NCI-H460 (cell line): ENCODE measurements at places on chromosomes 7 and 10.

GRCh38 chr10:92901819-92902251, 53.5 kb downstream of the EXOC6 start:
- no peak for DNase-seq

- no peak for DNase-seq
Measured at GRCh38 chr10:125844751-125845221, 21.4 kb downstream of the BCCIP start.

DNA sequence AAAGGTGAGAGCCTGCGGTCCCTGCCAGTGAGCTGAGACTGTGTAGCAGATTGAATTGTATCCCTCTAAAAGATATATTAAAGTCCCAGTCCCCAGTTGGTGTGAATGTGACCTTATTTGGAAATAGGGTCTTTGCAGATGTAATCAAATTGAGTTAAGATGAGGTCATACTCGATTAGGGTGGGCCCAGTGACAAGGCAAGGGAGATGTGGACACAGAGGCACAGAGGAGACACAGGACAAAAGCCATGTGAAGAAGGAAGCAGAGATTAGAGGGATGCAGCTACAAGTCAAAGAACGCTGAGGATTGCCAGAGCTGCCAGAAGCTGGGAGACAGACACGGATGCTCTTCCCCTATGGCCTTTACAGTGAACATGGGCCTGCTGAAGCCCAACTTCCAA, 104.3 kb downstream of the CLEC2L start:
- DNase-seq, result no peak

- no peak for DNase-seq
Measured at GRCh38 chr10:103660364-103661197, 167.1 kb downstream of the NEURL1 start.

GRCh38 chr7:152459724-152460251, 24.0 kb upstream of the KMT2C start:
- DNase-seq, result no peak
